ENCODE measurements at places on chromosomes 13 and 19.
A peak's percentile ranks its signal among the peaks of the same experiment; 100 is the strongest.

DNA sequence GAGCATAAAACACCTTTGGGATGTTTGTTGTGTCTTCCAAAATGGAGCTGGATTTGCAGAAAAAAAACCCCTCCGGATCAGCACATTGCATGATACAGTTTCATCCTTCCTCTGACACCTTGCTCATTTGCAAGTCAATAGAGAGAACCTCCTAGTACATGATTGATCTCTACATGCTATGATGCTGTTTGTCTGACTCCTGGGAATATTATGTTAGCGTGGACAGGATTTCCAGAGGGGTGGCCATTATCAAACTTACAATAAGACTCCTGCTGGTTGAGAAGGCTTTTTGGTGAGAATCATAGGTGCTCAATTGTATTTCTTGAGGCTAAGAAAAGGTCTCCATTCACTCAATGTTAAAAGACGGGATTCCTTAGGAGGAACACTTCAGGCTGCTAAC lies 75.9 kb upstream of the SCEL start:
- no peak for DNase-seq

- no peak for DNase-seq
Measured at GRCh38 chr13:107088061-107088460, 520.1 kb upstream of the ARGLU1 start.

DNA sequence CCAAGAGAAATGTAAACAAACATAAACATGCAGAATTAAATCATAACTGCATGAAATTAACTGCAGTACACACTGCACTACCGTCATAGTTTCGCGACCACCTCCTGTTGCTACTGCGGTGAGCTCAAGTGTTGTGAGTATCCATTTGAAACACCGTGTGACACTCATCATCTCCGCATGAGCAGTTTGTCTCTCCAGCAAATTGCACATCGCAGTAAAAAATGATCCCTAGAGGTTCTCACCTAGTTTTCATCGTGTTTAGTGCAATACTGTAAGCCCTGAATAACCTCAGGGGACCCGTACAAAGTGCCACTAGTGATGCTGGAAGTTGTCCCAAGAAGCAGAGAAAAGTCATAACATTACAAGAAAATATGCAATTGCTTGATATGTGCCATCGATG lies 147.7 kb downstream of the DPF1 start:
- DNase-seq = no peak

- DNase-seq = no peak
Measured at GRCh38 chr19:13796301-13797057, 1.2 kb downstream of the ZSWIM4 start.

DNA sequence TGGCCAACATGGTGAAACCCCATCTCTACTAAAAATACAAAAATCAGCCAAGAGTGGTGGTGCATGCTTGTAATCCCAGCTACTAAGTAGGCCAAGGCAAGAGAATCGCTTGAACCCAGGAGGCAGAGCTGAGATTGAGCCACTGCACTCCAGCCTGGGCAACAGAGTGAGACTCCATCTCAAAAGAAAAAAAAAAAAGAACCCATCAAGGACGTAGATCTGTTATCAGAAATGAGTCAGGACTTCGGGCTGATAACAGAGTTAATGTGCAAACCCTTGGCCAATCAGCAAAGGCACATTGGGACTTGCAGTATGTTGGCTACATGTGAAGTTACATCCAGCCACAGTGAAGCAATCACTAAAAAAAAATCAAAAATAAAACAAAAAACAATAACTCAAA lies 4.8 kb upstream of the LGALS7B start:
- no peak for DNase-seq

- DNase-seq = no peak
Measured at GRCh38 chr19:33998302-33998701, 174.0 kb upstream of the LSM14A start.

DNA sequence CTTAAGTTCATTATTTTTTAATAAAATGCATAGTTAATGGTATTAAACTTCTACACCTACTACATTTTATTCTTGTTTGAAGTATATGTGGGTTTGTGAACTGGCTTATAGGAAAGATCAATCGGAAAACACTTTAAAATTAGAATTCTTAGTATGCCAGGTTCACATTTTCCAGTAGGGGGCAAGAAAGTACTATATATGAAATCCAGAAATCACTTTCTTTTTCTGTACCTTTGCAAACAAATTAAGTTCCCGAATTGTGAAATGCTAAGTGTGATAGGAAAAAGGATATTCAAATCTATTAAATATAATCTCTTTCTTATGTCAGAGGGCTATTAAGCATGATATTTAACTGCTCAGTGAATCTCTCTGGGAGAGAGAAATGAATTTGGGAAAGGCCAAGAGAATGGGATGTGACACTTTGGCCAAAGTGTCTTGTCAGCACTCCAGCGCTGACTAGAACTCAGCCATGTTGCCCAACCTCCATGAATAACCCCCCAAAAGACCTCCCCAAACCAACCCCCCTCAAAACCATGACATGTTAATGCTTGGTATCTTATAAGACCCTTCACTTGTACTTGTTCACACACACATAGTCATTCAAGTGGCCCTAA lies 122.6 kb upstream of the SLC10A2 start:
- no peak for DNase-seq

DNA sequence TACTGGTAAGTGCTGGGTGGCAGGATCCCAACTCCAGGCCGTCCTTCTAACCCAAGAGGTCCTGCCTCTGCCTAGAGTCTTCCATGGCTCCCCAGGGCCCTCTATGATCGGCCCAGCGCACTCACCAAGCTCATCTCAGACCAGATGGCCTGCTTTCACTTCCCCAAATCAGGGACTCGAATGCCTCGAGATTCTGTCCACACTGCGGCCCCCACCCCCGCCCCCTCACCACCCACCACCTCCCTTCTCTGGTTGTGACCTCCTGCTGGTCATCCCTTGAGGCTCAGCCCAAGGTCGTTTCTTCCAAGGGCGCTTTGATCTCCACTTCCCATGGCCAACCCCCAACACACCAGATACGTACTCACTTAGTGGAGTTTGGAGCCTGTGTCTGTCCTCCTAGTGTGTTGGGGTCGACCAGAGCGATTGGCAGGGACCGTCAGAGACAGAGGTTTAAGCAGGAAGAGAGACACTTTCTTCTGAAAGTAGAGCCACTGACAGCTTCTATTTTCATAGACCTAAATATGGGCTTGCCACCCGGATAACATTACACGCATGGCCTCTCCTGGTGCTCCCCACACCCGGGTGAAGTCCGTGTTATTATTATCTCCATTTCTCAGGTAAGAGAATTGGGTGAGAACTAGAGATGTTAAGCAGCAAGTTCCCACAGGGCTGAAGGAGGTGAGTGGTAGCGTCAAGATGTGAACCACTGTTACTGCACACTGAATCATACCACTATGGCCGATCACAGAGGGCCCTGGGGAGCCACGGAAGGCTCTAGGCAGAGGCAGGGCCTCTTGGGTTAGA lies at the start of gene FCER2:
Gene FCER2 (minus strand): TSS at position 478 of the 804 bp plus-strand sequence. CDS start 2,371 bp downstream, outside the sequence.
- DNase-seq = no peak

- no peak for DNase-seq
Measured at GRCh38 chr13:33017323-33017929, 1.2 kb downstream of the KL start.

- DNase-seq = peak; percentile 47
Measured at GRCh38 chr19:3506384-3507340, 551 bp downstream of the FZR1 start.

DNA sequence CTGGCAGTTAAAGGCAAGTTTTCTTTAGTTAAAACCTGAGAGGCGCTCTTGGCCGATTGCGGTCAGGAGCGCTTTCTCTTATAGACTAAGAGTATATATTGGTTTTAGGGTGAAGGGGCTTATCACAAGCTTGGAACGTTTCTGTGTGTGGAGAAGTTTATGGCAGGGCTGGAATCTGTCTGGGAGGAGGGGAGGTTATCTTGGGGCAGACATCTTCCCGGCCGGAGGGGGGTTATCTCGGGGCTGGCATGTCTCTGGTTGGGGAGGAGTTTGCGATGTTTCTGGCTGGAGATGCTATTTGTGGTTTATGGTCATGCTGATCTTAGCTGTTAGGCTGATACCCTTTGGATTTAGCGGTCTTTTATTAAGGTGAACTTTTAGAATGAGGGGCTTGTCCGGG lies 18.3 kb downstream of the KDM4B start:
- DNase-seq = no peak

DNA sequence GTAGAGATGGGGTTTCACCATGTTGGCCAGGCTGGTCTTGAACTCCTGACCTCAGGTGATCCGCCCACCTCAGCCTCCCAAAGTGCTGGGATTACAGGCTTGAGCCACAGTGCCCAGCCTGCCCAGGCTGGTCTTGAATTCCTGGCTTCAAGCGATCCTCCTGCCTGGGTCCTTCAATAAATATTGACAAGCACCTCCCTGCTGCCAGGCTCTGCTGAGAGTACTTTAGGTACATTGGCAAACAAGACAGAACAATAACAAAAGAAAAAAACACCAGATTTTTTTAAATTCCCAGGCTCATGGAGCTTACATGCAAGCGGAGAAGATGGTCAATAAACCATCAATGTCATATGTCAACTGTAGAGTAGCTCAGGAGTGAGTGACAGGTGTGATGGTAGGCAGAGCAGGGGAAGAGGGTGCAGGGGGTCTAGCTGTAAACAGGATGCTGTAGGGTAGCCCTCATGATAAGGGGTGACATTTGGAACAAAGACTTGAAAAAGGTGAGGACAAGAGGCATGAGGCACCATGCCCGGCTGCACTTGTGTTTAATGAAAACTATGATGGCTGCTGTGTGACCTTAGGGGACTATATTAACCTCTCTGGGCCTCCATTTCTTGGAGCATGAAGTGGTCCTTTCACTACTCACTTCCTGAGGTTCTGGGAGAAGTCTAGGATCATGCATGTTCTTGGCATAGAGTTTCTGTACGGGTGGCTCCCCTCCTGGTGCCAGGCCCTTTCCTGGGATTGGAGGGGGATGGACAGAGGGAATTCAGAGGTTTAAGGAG lies 19.6 kb downstream of the SULT2B1 start:
- no peak for DNase-seq

DNA sequence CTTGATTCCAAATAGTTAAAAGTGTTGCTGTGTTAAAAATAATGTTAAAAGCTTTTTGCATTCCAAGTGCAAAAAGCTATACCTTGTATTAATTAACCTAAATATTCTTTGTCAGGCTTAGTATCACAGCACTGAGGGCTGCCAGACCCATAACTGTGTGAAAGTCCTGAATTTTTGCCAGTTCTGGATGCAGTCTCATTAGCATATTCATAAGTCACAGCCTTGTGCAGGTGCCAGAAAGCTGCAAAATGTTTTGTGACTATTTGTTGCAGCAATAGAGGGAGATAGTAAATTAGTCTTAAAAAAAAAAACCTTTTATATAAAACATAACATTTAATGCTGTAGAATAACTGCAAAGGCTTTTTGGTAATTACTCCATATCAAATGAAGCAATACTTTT lies 56.6 kb downstream of the SLITRK1 start:
- no peak for DNase-seq

- no peak for DNase-seq
Measured at GRCh38 chr19:47275791-47276461, 1.2 kb downstream of the INAFM1 start.

- DNase-seq = no peak
Measured at GRCh38 chr19:54662730-54663129, at the start of gene LILRB4. TSS of gene LILRB4 (plus strand) at chr19:54662985. CDS start at chr19:54663034, 49 bp downstream.
